ENCODE measurements at places on chromosomes 1 and 21.
A peak's percentile ranks its signal among the peaks of the same experiment; 100 is the strongest.

DNA sequence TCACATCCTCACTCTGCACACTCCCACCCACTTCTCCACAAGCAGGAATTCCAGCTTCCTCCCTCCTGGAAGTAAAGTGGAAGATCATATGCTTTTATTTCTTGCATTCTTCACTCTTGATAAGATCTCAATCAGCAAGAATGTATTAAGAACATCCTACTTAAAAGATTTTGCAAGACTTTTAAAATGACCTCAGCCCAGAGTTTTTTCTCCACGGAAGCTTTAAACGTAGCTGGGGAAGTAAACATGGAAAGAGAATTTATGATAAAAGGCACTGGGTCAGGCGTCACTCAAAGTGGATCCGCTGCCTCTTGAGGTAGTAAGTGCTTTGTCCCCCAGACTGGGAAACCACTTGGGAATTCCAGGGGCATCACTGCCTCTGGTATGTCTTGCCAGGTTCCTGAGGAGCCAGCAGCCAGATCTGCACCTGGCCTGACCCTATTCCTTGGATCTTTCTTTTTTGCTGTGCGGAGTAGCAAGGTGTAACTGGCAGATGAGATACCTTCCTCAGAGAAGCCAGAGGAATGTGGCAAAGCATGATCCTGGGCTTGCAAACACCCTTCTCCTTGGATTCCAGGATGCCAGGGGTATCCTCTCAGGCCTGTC, 33.9 kb downstream of the CDK18 start:
- no peak for DNase-seq

DNA sequence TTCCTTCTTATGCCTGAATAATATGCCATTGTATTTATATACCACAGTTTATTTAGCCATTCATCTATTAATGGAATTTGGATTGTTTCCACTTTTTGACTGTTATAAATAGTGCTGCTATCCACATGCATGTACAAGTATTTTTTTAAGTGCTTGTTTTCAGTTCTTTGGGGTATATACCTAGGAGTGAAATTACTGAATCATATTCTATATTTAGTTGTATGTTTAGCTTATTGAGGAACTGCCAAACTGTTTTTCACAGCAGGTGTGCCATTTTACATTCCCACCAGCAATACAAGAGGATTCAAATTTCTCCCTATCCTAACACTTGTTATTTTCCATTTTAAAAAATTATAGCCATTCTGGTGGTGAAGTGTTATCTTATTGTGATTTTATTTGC, 7.6 kb upstream of the HJV start:
- no peak for DNase-seq

GRCh38 chr1:56797065-56797685, 22.0 kb downstream of the FYB2 start:
- DNase-seq: no peak

DNA sequence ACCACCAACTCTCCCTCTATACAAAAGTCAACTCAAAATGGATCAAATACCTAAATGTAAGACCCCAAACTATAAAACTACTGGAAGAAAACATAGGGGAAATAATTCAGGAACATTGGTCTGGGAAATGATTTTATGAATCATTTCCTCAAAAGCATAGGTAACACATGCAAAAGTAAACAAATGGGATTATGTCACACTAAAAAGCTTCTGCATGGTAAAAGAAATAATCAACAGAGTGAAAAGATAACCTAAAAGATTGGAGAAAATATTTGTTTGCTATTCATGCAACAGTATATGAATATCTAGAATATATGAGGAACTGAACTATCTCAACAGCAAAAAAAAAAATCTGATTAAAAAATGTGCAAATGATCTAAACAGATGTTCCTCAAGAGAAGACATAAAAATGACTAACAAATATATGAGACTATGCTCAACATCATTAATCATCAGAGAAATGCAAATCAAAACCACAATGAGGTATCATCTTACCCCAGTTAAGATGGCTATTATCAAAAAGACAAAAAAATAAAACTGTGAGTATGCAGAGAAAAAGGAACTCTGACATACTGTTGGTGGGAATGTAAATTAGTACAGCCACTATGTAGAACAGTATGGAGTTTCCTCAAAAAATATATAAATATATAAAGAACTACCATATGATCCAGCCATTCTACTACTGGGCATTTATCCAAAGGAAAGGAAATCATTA, 47.8 kb downstream of the VCAM1 start:
- DNase-seq: no peak

DNA sequence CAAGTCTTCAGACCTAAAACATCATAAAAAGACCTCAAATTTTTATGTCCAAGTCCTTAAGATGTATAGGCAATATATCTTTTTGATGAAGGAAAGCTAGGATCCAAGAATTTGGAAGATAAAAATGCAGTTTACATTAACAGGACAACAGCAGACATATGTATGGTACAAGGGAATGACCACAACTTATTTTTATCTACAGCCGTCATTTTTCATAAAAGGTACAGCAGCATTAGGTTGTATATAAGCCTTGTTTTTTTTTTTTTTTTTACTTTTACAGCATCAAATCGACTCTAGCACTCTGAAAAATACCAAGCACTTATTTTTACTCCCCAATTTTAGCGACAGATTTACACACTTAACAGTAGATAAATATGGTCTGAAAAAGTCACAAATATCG, 1.3 kb downstream of the SRSF10 start:
- no peak for DNase-seq

GRCh38 chr1:243730487-243731150, 119.4 kb downstream of the AKT3 start:
- DNase-seq: no peak

DNA sequence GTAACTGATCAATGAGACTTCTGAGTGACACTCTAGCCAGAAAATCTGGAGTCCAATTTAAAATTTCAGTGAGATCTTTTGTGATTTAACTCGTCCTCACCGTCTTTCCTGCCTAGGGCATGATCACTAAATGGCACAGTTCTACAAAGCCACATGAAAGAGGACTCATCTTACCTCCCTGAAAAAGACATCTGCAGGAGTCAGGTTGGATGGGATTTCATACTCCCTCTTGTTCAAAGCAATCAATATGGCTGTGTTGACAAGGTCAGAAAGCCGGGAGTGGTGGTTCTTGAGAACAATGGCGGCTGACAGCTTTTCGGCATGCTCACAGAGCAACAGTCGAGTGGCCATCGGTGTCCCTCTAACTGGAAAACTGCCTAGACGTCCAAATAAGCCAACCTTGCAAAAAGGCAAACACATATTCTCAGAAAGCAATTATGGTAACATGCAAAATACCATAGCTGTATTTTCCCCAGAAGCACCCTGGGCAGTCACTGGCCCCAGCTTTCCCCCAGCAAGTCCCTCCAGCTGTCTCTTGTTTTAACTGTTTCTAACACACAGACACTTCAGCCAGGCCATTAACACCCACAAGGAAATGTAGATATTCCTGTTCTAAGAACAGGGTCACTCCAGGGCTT, 36.6 kb upstream of the ACTA1 start:
- no peak for DNase-seq

- DNase-seq: no peak
Measured at GRCh38 chr1:236998546-236998945, 5.7 kb downstream of the MT1HL1 start.

GRCh38 chr1:14553711-14554110, 44.8 kb upstream of the KAZN start:
- DNase-seq: no peak

DNA sequence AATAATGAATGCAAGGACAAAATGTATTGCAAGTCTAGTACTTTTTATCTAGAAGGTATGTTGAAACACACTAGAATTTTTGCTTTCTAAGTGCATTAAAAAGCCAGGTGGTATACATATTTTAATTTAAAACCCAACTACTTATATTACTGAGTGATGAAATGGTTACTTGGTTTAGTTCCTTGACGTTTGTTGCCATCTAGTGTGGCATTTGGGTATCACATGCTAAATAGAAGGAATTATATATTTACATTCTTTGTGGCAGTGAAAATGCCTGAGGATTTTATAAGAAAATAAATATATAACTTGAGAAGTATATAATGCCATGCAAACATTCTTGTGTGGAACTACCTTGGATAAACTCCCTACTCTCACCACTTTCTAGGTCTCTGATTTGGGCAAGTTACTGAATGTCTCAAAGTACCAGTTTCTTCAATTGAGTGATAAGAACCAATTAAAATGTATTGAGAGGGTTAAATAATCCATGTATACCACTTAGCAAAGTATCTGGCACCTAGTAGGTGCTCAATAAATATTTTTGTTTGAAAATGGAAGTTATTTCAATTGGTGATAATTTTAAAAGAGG, 69.6 kb downstream of the SDCCAG8 start:
- DNase-seq: peak; percentile 28

GRCh38 chr1:194004146-194004545, 817.7 kb upstream of the B3GALT2 start:
- DNase-seq: no peak

DNA sequence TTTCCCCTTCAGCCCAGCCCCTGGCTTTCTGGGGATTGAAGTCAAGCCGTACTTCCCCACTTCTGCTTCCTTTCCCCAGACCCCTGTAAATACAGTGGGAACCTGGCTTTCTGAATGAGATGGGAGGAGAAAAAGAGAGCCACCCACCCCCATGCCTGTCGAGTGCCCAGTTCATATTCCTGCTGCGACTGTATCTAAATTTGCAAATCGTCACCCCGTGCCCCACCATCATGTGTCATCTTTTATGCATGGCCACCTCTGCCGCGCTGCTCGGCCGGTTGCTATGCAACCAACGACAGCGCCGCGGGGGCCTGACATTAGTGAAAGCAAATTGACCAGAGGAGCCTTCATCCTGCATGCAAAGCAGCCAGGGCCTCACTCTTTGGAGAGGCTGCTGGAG, 143.0 kb downstream of the ELAVL4 start:
- DNase-seq: peak; percentile 8

- no peak for DNase-seq
Measured at GRCh38 chr1:62685431-62685859, 2.7 kb downstream of the DOCK7 start.

- no peak for DNase-seq
Measured at GRCh38 chr1:156745881-156746280, 5.0 kb upstream of the MRPL24 start.

All from hematopoietic multipotent progenitor cell (in vitro differentiated cells).